Gastrocnemius medialis (tissue), 4 donors: ENCODE measurements at places on chromosomes 4 and X. TPM values are rescaled to one million over a fixed set of nuclear protein-coding genes. Genes with fewer than 3 reads are reported as not detected.

The FGF5 gene
- total RNA-seq, result not detected

The PLXNB3 gene
- 1.1 TPM for total RNA-seq

The AWAT2 gene
- total RNA-seq, result not detected

The CXorf51B gene
- total RNA-seq, result not detected

DNA sequence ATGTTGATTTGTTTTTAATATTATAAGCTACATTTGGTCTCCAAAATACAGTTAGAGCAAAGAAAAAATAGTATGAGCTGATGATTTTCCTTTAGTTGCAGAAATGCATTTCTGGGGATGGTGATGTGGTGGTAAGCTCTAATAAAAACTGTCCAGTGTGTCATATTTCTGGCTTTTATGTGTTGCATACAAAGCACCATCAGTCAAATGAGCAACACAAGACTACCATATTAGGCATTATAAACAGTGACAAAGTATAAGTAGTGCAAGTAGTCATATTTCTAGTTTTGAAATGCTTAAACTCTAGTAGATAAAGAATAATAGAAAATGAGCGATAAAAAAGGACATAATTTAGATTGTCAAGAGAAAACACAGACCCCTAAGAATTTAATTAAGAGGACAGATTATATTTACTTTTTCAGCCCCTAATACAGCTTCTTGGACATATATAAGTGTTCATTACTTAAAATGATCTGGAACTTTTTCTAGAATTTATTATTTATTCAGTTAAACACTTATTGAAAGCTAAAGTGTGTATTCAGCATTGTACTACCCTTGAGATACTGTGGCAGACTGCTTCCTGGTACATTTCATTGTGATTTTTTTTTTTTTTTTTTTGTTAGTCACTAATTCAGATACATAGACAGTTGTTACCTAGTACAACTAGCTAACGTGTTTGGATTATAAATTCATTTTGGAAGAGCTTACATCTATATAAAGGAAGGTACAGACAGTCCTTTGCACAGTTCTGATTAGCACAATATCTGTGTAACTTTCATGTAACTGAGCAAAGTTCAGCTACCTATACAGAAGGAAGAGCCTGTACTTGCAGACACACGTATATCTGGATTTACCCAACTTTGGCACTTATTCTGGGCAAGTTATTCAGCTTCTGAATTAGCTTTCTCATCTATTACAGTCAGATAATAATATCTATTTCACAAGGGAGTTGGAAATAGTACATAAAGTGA lies 22.3 kb downstream of the RAP1GDS1 start:
- DNase-seq, result no peak
- H3K27ac ChIP-seq, result no peak overlapping the region
- no peak overlapping the region for H3K4me3 ChIP-seq
- no peaks in the 10 kb centered on the region for H3K27me3 ChIP-seq

The DUSP21 gene
- total RNA-seq, result not detected

DNA sequence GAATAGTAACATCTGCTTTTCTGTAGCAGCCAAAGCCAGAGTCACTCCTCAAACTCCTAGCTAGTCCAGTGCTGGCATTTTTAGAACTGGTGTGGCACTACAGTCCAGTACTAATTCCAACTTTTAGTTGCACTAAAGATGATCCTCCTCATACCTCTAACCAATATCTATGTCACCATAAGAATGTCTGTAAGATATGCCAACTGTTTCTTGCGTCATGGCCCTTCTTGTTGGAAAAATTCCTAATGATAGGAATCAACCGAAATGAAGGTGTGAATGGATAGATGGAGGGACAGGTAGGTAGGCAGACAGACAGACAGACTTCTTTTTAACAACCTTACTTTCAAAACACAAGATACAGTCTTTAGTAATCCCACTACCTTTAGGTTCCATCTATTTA lies 74.6 kb upstream of the PRSS48 start:
- no peak for DNase-seq
- no peaks in the 10 kb centered on the region for H3K36me3 ChIP-seq
- peaks cover 21% of the 10 kb centered on the region for H3K4me1 ChIP-seq
- peak overlapping the region; percentile 51 for H3K27ac ChIP-seq
- no peak overlapping the region for H3K4me3 ChIP-seq

GRCh38 chr4:134753390-134753789 lies 551.8 kb upstream of the PABPC4L start:
- no peak overlapping the region for H3K4me3 ChIP-seq
- H3K36me3 ChIP-seq, result no peaks in the 10 kb centered on the region

GRCh38 chr4:96406742-96407141 lies 566.8 kb downstream of the PDHA2 start:
- no peak for DNase-seq
- no peaks in the 10 kb centered on the region for H3K27me3 ChIP-seq
- H3K36me3 ChIP-seq, result no peaks in the 10 kb centered on the region
- no peaks in the 10 kb centered on the region for H3K4me1 ChIP-seq
- no peak overlapping the region for H3K4me3 ChIP-seq
- no peak overlapping the region for H3K27ac ChIP-seq

- H3K36me3 ChIP-seq, result no peaks in the 10 kb centered on the region
- no peak overlapping the region for H3K27ac ChIP-seq
- H3K4me3 ChIP-seq, result no peak overlapping the region
- H3K4me1 ChIP-seq, result no peaks in the 10 kb centered on the region
- H3K27me3 ChIP-seq, result no peaks in the 10 kb centered on the region
These were observed 35.0 kb upstream of the MXD4 start for GRCh38 chr4:2296631-2297601.

DNA sequence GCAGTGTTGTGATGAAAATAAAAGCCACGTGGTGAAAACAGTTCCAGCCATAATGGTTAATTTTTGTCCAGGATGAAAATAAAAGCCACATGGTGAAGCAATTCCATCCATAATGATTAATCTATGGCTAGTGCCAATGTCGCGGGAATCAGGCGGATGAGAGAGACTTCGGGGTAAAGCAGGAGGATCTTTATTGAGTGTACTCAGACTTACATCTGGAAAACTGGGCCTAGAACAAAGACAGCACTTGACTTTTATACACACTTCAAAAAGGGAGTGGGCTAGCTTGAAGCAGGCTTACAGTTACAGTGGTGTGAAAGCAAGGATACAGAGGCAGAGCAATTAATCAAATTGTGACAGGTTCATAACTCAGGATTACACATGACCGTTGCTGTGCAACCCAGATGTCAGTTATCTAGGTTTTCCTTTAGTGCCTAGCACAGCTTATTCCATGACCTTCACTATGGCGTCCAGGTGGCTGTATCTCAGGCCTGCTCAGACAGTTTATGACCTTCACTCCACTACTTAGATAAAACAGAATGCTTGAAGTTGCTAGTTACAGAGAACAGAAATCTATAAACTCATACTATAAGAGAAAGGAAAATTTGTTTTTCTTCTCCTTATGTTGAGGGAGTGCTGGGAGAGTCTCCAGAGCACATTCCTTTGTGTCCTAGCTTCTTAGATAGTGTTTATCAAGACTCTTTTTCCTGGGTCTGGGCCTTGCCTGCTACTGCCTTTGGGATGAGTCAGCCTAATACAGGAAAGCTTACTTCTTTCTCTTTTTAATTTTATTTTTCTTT lies 5.9 kb upstream of the PLA2G12A start:
- H3K36me3 ChIP-seq, result no peaks in the 10 kb centered on the region
- no peaks in the 10 kb centered on the region for H3K27me3 ChIP-seq
- no peaks in the 10 kb centered on the region for H3K4me1 ChIP-seq
- H3K27ac ChIP-seq, result no peak overlapping the region
- H3K4me3 ChIP-seq, result no peak overlapping the region

- H3K36me3 ChIP-seq, result no peaks in the 10 kb centered on the region
- DNase-seq, result no peak
- no peak overlapping the region for H3K4me3 ChIP-seq
These were observed 28.1 kb downstream of the CASP6 start for GRCh38 chr4:109675181-109675580.

GRCh38 chr4:86026720-86027119 lies 333.1 kb downstream of the MAPK10 start:
- no peak overlapping the region for H3K27ac ChIP-seq
- H3K4me3 ChIP-seq, result no peak overlapping the region
- DNase-seq, result no peak
- H3K36me3 ChIP-seq, result no peaks in the 10 kb centered on the region
- H3K27me3 ChIP-seq, result no peaks in the 10 kb centered on the region
- H3K4me1 ChIP-seq, result no peaks in the 10 kb centered on the region

GRCh38 chr4:113749178-113749577 lies 12.4 kb downstream of the CAMK2D start:
- no peak for DNase-seq
- no peaks in the 10 kb centered on the region for H3K27me3 ChIP-seq
- no peak overlapping the region for H3K27ac ChIP-seq
- no peak overlapping the region for H3K4me3 ChIP-seq
- H3K4me1 ChIP-seq, result peaks cover 24% of the 10 kb centered on the region
- peaks cover 5% of the 10 kb centered on the region for H3K36me3 ChIP-seq
